ENCODE measurements at places on chromosomes 12 and 14. TPM values are rescaled to one million over a fixed set of nuclear protein-coding genes. Genes with fewer than 3 reads are reported as not detected.

Gene LHX5
- not detected for total RNA-seq

Gene LRTM2
- not detected for total RNA-seq

Gene TRPV4
- 0.32 TPM for total RNA-seq

Gene ACVR1B
- total RNA-seq = 10.8 TPM

Gene TWF1
- total RNA-seq = 14.0 TPM

Gene LRFN5
- total RNA-seq = 0.81 TPM

Gene PPFIA2
- total RNA-seq = 0.35 TPM

Gene OR6C3
- not detected for total RNA-seq

Gene C12orf60
- total RNA-seq = 2.0 TPM

Gene SLC6A12
- 0.68 TPM for total RNA-seq

Gene LRRC10
- total RNA-seq = 39.2 TPM

Gene TCP11L2
- 93.7 TPM for total RNA-seq

Gene GPR68
- total RNA-seq = 0.16 TPM

Gene LRIG3
- total RNA-seq = 3.8 TPM

Gene CPM
- 7.5 TPM for total RNA-seq

Gene TMEM30B
- 0.30 TPM for total RNA-seq

Gene LRRC9
- total RNA-seq = 0.19 TPM

Gene LAG3
- 0.24 TPM for total RNA-seq

Gene AQP2
- total RNA-seq = not detected

Gene DBX2
- 0.24 TPM for total RNA-seq

Gene PLEKHH1
- total RNA-seq = 7.3 TPM

Gene PELI2
- 3.2 TPM for total RNA-seq

Gene HHIPL1
- total RNA-seq = 1.5 TPM

Gene NOXRED1
- total RNA-seq = 0.22 TPM

Gene TEX52
- total RNA-seq = not detected

Gene ADAMTS20
- not detected for total RNA-seq

Gene ATG2B
- total RNA-seq = 9.2 TPM

Gene ITGB7
- 0.76 TPM for total RNA-seq

Gene NTS
- not detected for total RNA-seq

Gene RTL1
- total RNA-seq = not detected

Gene RERG
- 4.0 TPM for total RNA-seq

Gene KRT1
- total RNA-seq = not detected

Gene ACADS
- 108 TPM for total RNA-seq

Gene CLEC4D
- total RNA-seq = 0.11 TPM

Gene USP44
- 1.0 TPM for total RNA-seq

Gene CRIP2
- total RNA-seq = 1,081 TPM

Gene NELL2
- total RNA-seq = not detected

Gene NR1H4
- total RNA-seq = not detected

Gene SMCO2
- not detected for total RNA-seq

Gene FBLN5
- 85.3 TPM for total RNA-seq

Gene PMCH
- total RNA-seq = not detected

Gene CMA1
- total RNA-seq = 1.3 TPM

Gene PTGER2
- total RNA-seq = 0.76 TPM

Gene SYT1
- total RNA-seq = 0.24 TPM

Gene ADAM21
- 0.38 TPM for total RNA-seq

Gene EIF2S3B
- 0.62 TPM for total RNA-seq

Gene PIWIL1
- not detected for total RNA-seq

Gene TAS2R9
- not detected for total RNA-seq

Gene ISM2
- total RNA-seq = not detected

Gene EPYC
- not detected for total RNA-seq

Gene RERGL
- 2.1 TPM for total RNA-seq

Gene FSCB
- total RNA-seq = not detected

Gene CAPZA3
- total RNA-seq = not detected

Gene ATP2B1
- total RNA-seq = 12.6 TPM

Gene HOXC12
- not detected for total RNA-seq

Gene NTN4
- 74.5 TPM for total RNA-seq

Gene GALNT16
- total RNA-seq = 94.9 TPM

Gene FGF23
- total RNA-seq = not detected

Gene OR6C2
- total RNA-seq = not detected

Data from Right ventricle myocardium inferior (tissue), 1 donor.